ENCODE measurements at places on chromosomes 6 and 20. TPM values are rescaled to one million over a fixed set of nuclear protein-coding genes. Genes with fewer than 3 reads are reported as not detected.

Gene MPIG6B
- total RNA-seq, result 0.19 TPM

Gene TFAP2B
- not detected for total RNA-seq

Gene ALDH8A1
- total RNA-seq, result 1.0 TPM

Gene GJA10
- total RNA-seq, result not detected

Gene CCR6
- 7.4 TPM for total RNA-seq

Gene RIMS1
- total RNA-seq, result not detected

Gene CEP57L1
- 22.5 TPM for total RNA-seq

Gene C20orf202
- not detected for total RNA-seq

Gene MICA
- total RNA-seq, result 10.8 TPM

- DNase-seq, result no peak
Observed at GRCh38 chr20:35598899-35599775, 16.5 kb upstream of the SPAG4 start.

DNA sequence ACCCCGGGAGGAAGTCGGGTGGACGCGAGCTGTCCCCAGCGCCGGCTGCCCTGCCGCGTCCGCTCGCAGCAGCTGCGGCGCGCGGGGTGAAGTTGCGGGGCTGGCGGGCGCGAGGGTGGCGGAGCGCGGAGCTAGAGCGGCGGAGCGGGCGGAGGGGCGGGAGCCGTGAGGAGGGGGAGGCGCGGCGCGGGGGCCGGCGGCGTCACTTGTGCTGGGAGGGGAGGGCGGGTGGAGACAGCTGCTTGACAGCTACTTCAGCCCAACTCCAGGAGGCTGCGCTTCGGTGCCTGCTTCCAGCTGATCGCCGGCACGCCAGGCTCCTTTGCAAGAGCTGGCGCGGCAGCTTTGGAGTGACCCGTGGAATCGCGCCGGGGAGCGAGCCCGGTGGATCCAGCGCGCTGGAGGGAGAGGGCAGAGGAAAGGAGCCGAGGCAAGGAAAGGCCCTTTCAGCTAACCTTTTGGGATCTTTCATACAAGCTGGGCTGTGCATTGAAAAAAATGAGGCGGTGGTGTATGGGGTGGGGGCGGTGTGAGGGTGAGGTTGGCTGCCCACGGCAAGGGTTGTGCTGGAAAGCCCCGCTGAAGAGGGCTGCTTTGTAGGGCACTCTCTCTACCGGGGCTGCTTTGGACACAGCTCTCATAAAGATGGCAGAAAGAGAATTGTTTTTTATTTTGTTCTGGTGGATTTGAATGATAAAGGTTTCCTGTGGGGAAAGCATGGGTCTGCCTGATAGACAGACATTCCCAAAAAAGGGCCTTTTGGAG lies 24.6 kb downstream of the RIPOR2 start:
- no peak for DNase-seq

- no peak for DNase-seq
Observed at GRCh38 chr6:112223070-112223861, 31.1 kb downstream of the LAMA4 start.

- no peak for DNase-seq
Observed at GRCh38 chr20:41135888-41136679, 1.3 kb upstream of the PLCG1 start.

DNA sequence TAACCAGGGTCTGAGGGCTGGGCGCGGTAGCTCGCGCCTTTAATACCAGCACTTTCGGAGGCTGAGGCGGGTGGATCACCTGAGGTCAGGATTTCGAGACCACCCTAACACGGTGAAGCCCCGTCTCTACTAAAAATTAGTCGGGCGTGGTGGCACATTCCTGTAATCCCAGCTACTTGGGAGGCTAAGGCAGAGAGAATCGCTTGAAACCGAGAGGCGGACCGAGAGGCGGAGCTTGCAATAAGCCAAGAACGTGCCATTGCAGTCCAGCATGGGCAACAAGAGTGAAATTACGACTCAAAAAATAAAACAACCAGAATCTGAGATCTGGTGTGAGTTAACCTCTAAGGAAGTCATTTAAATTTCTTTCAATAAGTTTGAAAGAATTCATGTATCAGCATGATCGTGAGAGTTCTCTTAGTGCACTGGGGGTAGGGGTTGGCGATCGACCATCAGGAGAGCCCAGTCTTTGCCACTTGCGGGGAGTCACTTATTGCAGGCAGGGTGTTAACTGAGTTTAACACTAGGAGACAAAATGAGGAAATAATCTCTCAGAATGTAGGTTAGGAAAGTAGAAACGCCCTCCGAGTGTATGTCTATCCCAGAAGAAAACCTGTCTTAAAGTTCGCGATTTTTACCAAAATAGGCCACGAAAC lies 206.5 kb upstream of the ZNF184 start:
- no peak for DNase-seq

DNA sequence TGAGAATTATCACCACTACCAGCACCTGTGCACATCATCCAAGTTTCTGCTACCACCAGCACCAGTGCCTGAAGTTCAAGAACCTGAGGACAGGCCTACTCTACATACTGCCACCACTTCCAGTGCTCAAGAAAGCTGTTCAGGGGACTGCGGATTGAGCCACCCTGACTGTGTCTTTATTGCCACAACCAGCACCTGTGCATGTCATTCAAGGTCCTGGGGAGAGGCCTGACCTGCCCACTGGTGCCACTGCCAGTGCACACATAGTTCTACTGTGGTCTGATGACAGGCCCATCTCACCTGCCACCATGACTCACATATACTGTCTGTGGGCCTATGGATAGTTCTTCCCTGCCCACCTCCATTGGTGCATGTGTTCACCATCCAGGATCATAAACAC lies 559.4 kb downstream of the COL12A1 start:
- no peak for DNase-seq

DNA sequence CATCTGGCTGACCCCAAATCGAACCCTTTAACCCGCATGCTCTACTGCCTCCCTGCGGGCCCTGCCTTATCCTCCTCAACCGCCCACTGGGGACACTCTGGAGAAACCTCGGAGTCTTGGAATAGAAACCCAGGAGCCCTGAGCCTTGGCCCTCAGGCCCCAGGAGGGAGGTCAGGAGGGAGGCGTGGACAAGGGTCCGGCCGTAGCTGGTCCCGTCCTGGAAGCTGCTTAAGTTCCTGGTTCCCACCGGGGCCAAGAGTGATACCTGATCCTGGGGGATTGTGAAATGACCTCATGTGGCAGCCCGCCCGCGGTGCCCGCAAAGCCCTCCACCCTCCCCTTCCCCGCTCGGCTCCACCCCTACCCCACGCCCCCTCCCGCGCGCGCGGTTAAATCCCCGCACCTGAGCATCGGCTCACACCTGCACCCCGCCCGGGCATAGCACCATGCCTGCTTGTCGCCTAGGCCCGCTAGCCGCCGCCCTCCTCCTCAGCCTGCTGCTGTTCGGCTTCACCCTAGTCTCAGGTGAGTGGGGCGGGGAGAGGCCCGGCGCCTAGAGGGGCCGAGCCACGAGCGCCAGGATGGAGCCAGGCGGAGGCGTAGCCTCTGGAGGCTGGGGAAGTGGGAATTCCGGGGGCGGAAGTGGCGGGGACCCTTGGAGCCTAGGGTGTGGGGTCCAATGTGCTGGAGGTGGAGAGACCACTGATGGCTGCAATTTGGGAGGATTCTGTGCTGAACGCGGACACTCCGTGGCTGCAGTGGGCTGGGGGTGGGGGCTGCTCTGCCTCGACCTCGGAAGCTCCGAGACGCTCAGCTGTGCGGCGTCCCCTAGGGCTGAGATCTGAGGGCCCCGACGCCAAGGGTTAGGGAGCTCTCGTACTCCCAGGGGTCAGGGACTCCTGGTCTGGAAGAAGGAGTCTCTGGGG lies at the start of gene WFDC2:
Gene WFDC2, plus strand, starts transcription at position 418 of the 926 bp plus-strand sequence. Its CDS starts 29 bp downstream, at position 447.
- no peak for DNase-seq

DNA sequence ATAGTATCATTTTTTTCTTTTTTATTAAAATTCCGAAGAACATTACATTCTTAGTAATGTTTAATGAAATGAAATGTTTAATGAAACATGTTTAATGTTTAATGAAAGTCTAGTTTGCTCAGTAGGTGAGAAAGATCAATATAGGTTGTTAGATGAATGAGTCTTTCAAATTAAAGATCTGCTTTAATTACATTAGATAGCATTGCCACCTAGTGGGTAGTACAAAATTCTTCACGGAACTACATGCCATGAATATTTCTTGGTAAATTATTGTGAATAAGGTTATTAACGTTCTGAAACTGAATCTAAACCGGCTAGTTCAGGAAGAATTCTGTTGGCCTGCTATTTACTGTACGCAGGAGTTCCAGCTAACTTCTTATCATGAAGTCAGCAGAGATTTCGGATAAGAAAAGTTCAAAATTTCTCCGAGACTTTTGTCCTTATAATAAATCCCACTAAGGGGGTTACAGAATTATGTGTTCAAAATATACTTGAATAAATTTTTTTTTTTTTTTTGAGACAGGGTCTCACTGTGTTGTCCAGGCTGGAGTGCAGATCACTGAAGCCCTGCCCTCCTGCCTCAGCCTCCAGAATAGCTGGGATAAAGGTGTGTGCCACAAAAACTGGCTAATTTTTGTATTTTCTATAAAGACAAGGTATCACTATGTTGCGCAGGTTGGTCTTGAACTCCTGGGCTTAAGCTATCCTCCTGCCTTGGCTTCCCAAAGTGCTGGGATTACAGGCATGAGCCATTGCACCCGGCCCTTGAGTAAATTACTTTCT lies 7.9 kb upstream of the GMNN start:
- DNase-seq, result no peak

- no peak for DNase-seq
Observed at GRCh38 chr20:6966721-6967120, 199.2 kb downstream of the BMP2 start.

- no peak for DNase-seq
Observed at GRCh38 chr20:18802012-18802634, 11.5 kb upstream of the SCP2D1 start.

- no peak for DNase-seq
Observed at GRCh38 chr20:46070215-46070900, 19.4 kb downstream of the NCOA5 start.

- no peak for DNase-seq
Observed at GRCh38 chr6:169653691-169654090, 48.1 kb downstream of the WDR27 start.

- DNase-seq, result no peak
Observed at GRCh38 chr6:137223370-137224131, 4.4 kb upstream of the IFNGR1 start.

DNA sequence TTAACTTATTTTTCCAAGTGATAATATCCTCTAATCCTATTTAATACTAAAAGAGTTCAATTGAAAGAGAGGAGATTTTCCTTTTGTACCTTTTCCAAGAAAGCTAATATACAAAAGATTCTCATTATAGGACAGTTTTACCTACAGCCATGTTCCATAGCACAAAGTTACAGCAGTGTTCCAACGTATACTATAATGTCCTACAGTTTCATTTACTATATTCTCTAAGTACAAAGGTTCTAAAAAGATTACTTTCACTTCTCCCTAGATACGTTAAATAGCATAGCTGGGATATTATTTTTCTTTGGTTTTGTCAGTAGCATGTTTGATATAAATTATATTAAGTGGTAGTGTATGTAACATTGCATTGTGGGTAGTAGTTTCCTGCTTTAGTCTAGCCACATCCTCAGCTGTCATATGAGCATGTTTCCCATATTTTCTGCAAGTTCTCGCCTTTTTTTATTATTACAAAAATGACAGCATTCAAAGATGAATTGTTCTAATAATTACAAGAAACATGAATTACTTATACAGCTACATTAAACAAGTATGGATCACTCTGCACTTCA lies 4.4 kb upstream of the RUNX2 start:
- no peak for DNase-seq

Data from activated CD4-positive, alpha-beta T cell treated with anti-CD3 and anti-CD28 coated beads, Interleukin-2, amount 10 ng/mL, durations not matched to agents 7 days and 5 days (primary cell).